ENCODE measurements at places on chromosomes 7 and 10.

DNA sequence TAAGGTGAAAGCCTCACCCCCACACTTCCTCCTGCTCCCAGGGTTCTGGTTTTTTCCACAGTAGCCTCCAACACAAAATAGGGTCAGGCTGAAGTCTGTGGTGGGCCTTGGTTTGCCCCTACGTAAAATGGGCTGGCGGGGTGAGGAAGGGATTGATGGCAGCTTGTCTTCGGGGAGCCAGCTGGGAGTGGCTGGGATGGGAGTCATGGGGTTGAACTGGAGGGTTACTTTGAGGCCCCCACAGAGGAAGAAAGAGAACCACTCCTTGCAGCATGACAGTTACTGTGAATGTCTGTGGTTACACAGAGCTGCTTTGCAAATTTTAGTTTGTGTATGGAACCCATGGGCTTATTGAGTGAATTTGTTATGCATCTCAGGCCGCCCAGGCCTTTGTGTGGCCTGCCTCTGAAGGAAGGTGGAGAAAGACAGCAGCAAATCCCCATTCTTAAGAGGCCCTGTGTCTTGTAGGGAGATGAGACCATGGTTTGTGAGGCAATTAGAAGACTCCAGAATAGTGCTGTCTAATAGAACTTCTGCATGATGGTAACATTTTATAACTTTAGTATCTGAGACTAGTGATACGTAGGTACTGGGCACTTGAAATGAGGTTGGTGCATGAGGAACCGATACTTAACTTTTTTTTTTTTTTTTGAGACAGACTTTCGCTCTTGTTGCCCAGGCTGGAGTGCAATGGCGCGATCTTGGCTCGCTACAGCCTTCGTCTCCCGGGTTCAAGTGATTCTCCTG is 8.1 kb downstream of the TRIM8 start:
- DNase-seq, result no peak

GRCh38 chr7:30877015-30877769 is 34.5 kb upstream of the AQP1 start:
- DNase-seq, result no peak

GRCh38 chr10:17238445-17239291 is 10.6 kb downstream of the VIM start:
- DNase-seq, result peak; percentile 93

- DNase-seq, result no peak
Observed at GRCh38 chr10:131099028-131099726, 212.3 kb downstream of the TCERG1L start.

GRCh38 chr7:77458786-77459185 is 42.6 kb upstream of the GSAP start:
- DNase-seq, result no peak

GRCh38 chr10:96188916-96189315 is 58.8 kb downstream of the ZNF518A start:
- DNase-seq, result peak; percentile 88

DNA sequence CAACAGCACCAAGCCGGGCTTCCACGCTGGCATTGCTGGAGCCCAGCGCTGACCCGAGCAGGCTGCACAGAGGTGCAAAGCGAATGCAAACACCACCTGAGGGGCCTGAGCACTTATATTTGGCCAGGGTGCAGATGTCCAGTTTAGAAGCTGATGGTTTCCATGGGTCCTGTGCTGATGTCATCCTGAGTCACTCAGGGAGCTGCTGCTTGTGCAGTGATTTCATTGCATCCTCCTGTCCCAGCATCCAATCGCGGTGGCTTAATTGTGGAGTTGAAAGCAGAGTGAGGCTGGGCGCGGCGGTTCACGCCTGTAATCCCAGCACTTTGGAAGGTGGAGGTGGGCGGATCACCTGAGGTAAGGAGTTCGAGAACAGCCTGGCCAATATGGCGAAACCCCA is 410.2 kb upstream of the KLF6 start:
- DNase-seq, result peak; percentile 64

GRCh38 chr7:127478024-127478355 is 85.5 kb upstream of the ZNF800 start:
- DNase-seq, result no peak

GRCh38 chr7:33503014-33503413 is 373.6 kb downstream of the BBS9 start:
- no peak for DNase-seq

- no peak for DNase-seq
Observed at GRCh38 chr10:119597405-119598186, 832 bp upstream of the TIAL1 start.

- DNase-seq, result no peak
Observed at GRCh38 chr7:55549457-55549856, 22.8 kb downstream of the VOPP1 start.

DNA sequence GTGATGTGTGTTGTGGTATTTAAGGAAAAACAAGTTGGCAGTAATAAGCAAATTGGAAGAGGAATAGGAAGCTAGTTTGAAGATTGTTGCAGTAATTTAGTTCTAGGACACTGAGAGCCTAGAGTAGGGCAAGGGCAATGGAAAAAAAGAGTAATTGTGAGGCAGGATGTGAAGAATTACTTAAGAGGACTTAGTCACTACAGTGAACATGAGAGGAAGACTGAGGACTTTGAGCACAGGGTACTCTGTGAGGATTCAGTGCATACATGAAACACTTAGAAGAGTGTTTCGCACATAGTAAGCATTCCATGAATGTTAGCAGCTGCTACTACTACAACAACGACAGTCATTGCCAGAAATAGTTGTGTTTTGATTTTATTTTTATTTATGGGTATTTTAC is 30.9 kb upstream of the DKK1 start:
- DNase-seq, result peak; percentile 44

- DNase-seq, result no peak
Observed at GRCh38 chr10:32148864-32149251, 92.6 kb upstream of the KIF5B start.

GRCh38 chr10:118330295-118331076 is 11.6 kb downstream of the FAM204A start:
- DNase-seq, result no peak

Measured in fibroblast of skin of back (primary cell).